Hair follicular keratinocyte (primary cell): ENCODE measurements at places on chromosomes 11 and 22. TPM values are rescaled to one million over a fixed set of nuclear protein-coding genes. Genes with fewer than 3 reads are reported as not detected.

The CALCB gene
- total RNA-seq: 0.31 TPM in 1 of 2 replicates, not detected in the other

The GLYATL1 gene
- total RNA-seq: 0.16 and 0.19 TPM in 2 replicates

The TCN1 gene
- total RNA-seq: 0.08 and 0.68 TPM in 2 replicates

The SLC6A5 gene
- not detected in 2 replicates for total RNA-seq

The CABP4 gene
- not detected in 2 replicates for total RNA-seq

The OR5A1 gene
- total RNA-seq: not detected in 2 replicates

The FCHSD2 gene
- total RNA-seq: 4.9 and 7.8 TPM in 2 replicates

The TMEM86A gene
- 0.72 and 2.2 TPM in 2 replicates for total RNA-seq

The BACE1 gene
- 7.8 and 17.3 TPM in 2 replicates for total RNA-seq

The MAPK8IP2 gene
- 0.72 and 1.1 TPM in 2 replicates for total RNA-seq

The MAPK11 gene
- total RNA-seq: 6.6 and 12.3 TPM in 2 replicates

The ARHGAP8 gene
- 14.4 and 15.6 TPM in 2 replicates for total RNA-seq

The SPTBN2 gene
- 26.7 and 42.9 TPM in 2 replicates for total RNA-seq

The LRRN4CL gene
- 0.08 TPM in 2 replicates for total RNA-seq

The TOM1 gene
- total RNA-seq: 15.9 and 16.7 TPM in 2 replicates
